ENCODE measurements at places on chromosomes 13 and 19.

GRCh38 chr13:100710176-100710575 is 35.6 kb upstream of the TMTC4 start:
- DNase-seq: no peak

DNA sequence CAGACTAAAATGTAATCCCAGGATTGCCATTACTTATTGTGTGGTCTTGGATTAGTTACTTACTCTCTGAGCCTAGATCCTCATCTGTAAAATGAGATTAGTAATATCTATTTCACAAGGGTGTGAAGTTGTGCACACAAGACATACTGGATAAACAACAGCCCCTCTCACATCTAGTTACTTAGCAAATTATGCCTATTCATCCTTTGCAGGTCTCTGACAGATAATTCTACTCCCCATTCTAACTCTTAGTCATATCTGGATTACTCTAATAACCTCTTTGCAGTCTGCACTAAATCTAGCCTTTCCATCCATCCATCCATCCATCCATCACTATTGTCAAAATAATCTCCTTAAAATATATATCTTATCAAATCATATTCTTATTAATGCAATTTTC is 12.4 kb downstream of the MTRF1 start:
- DNase-seq: no peak

DNA sequence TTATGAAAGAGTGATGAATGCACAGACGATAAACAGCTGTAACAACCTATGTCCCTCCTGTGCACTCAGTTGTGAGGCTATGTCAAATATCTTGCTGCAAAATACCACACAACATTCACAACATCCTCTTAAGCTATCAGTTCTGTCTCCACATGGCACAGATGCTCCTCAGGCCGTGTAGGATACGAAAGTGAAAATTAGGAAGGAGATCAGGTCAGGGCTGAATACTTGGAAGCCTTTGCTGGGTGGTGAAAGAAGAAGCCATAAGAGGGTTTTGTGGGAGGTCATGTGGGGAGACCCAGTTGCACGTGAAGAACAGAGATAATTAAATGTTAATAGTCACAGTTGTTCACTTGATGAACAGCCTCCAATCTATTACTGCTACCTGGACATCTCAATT is 58.9 kb downstream of the RXFP2 start:
- DNase-seq: no peak

DNA sequence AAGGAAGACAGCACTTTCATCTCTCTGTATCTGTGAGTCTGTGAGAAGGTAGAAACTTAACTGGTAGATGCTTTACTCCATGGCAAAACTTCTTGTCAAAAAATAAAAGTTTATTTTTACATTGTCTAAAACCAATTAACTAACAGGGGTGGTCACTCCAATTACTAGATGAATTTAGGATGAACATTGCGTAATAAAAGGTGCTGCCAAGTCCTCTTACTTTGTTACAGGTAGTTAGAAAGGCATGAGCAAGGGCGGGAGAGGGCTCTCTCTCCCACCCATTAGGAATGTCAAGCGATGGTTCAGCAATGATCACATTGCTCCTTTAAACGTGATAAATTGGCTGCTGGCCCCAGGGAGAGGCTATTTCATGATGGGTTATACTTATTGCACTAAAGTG is 512.3 kb downstream of the SLITRK5 start:
- DNase-seq: no peak

DNA sequence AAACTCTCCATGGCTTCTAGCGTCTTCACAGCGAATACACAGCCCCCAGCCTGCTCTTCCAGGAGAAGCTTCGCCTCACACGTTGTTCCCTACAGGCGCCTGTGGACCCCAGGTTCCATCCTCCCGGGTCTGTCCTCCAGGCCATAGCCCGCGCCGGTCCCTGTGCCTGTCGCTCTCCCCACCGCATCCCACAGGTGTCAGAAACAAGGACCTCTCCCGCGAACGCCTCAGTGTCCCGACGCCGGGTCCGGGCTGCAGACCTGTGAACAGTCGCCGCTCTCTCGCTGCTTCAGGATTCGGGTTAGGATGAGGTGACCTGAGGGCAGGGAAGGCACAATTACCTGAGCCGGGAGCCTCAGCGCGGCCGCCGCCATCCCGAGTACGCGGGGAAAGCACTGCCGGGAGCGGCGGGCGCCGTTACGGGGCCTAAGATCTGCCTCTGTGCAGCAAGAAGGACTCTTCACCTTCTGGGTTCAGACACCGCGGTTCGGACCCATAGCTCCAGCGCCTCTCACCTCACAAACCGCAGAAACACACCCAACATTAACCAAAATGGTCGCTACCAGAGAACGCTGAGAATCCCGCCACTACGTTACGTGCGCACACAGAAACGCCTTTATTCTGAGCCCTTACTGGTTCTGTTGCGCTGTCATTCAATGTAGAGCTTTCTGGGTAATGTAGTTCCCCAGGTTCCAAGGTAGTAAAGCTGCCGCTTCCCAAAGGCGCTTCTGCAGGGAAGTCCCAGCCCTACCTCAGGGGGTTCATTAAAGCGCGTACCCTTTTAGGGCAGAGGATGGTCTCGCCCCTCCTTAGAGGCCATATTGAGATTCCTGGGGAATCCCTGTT is at the start of gene ZNF418:
ZNF418 (minus strand) TSS at position 583 of the 846 bp plus-strand sequence. CDS start 1,580 bp downstream, outside the sequence.
- no peak for DNase-seq

GRCh38 chr13:42656161-42656560 is 82.2 kb downstream of the TNFSF11 start:
- DNase-seq: no peak

- DNase-seq: no peak
Observed at GRCh38 chr19:29487432-29487831, 38.4 kb upstream of the VSTM2B start.

- no peak for DNase-seq
Observed at GRCh38 chr13:46035066-46035465, 17.5 kb downstream of the ZC3H13 start.

Data from T-helper 17 cell (primary cell).